Stimulated activated CD4-positive, alpha-beta T cell treated with anti-CD3 and anti-CD28 coated beads, TNF-alpha, amount 100 ng/mL, for 24 hours (primary cell): ENCODE measurements at places on chromosomes 2 and 18.

DNA sequence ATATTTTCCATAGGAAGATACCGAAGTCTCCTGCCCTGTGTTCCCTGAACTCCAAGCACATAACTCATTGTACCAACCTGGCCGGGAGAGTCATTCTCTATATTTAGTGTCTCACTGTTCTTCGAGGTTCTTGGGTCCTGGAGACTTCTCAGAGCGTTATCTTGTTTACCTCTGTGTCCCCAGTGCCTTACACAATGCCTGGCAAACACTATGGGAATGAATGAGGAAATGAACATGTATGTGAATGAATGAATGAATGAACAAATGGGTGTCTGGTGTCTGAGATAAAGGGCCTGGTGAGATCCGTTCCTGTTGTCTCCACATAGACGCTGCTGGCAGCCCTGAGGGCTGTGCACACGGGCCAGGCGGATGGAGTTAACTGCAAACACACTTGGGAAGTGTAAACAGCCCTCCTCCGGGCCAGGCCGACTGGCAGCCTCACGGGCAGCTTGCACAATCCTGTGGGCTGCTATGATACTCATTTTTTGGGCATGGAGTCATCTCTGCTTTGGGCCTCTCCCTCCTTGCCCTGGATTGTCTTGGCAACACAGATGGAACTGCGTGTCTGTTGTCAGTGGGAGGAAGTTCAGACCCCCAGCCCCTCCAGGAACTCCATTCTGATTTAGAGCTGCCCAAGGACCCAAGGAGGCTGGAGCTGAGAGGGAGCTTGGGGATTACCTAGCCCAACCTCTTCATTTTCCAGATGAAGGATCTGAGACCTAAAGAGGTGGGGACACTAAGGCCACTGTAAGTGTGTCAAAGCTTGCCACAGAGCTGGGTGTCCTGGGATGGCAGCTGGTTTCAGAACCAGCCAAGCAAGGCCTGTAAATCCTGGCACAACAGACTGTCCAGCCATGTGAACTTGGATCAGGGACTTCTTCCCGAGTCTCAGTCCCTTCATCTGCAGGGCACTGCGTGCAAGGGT, 124.4 kb downstream of the INHBB start:
- no peak for DNase-seq

GRCh38 chr18:75880925-75881504, 453.5 kb upstream of the SMIM21 start:
- DNase-seq: no peak

GRCh38 chr2:54038835-54039234, 68.0 kb upstream of the PSME4 start:
- no peak for DNase-seq

GRCh38 chr2:28445448-28446258, 50.2 kb upstream of the PLB1 start:
- DNase-seq: peak; percentile 52

- no peak for DNase-seq
Measured at GRCh38 chr18:26540043-26540628, 8.2 kb downstream of the KCTD1 start.

- no peak for DNase-seq
Measured at GRCh38 chr2:200302940-200303727, 3.4 kb upstream of the SPATS2L start.

- DNase-seq: no peak
Measured at GRCh38 chr2:41965173-41965908, 82.5 kb upstream of the PKDCC start.
